ENCODE measurements at places on chromosomes 5 and 9.
A peak's percentile ranks its signal among the peaks of the same experiment; 100 is the strongest.

GRCh38 chr5:158821331-158821730 lies 278.4 kb downstream of the EBF1 start:
- DNase-seq: no peak

GRCh38 chr5:139147483-139148087 lies 50.6 kb downstream of the SIL1 start:
- DNase-seq: no peak

GRCh38 chr5:132277971-132278853 lies 16.0 kb upstream of the SLC22A4 start:
- no peak for DNase-seq

DNA sequence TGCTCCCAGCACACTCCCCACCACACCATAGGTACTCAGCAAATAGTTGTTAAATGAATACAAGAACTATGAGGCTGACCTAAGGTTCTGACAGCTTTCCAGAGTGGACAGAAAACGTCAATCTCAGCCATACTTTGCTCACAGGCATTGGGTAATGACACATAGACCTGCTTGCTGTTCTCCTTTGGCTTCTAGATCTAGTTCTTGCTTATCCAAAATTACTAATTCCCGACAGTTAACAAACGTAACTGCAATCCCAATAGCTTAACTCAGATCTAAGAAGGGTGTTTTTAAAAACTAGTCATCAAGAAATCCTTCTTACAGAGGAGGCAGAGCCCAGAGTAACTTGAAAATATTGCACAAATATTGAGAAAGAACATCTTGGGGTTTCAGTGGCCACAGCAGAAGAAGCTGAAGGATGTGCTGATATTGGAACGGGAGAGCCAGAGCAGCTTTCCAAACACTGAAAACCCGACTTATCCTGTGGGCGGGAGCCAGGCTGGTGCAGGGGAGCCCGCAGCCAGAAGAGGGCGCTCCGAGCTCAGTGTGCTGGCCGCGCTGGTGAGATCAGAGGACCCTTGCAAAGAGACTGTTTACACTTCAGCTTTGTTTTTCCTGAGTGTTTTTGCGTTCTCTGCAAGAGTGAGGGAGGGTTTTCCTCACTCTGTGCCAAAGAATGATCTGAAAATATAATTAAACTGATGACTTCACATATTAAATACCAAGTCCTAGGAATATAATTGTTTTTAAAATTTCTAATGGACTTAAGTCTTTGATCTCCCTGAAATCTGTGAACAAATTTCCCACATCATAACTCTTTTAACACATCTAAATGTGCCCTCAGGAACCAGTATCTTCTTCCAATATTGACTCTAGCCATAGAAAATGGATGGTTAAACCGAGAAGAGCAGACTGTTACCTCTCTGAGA lies 30.3 kb downstream of the FGF1 start:
- DNase-seq: peak; percentile 58

DNA sequence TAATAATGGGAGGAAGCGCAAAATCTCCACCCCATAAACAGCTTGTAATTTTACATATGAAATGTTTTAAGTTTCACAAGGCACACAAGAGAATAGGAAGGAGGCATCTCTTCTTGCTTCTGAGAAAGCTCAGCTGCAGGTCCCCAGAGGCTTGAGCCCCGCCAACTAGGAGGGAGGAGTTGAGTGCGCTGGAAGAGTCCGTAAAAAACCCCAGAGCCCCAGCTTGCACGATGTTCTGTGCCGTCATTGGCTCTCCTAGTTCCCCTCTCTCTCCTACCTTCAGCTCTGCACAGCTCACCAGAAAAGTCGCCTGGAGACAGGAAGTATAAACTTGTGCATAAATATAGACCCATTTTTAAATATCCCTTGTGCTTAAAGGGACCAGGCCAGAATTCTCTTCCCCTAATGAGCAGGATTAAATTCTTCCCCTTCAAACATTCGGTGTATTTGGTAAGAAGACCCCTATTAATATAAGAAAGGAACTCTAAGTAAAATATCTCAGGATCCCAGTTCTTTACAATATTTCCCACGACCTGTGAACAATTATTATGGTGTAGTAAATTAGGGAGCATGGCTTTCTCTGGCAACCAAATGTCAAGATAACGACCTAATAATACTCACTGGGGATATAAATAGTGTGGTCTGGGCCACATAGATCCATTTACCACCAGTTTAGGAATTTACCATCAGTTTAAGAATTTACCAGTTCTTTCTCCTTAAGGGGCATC lies 13.7 kb downstream of the GLRX start:
- DNase-seq: peak; percentile 54

- DNase-seq: no peak
These were observed 3.3 kb downstream of the MAT2B start for GRCh38 chr5:163508753-163509152.

- no peak for DNase-seq
These were observed 288.3 kb downstream of the MLLT3 start for GRCh38 chr9:20333991-20334390.

DNA sequence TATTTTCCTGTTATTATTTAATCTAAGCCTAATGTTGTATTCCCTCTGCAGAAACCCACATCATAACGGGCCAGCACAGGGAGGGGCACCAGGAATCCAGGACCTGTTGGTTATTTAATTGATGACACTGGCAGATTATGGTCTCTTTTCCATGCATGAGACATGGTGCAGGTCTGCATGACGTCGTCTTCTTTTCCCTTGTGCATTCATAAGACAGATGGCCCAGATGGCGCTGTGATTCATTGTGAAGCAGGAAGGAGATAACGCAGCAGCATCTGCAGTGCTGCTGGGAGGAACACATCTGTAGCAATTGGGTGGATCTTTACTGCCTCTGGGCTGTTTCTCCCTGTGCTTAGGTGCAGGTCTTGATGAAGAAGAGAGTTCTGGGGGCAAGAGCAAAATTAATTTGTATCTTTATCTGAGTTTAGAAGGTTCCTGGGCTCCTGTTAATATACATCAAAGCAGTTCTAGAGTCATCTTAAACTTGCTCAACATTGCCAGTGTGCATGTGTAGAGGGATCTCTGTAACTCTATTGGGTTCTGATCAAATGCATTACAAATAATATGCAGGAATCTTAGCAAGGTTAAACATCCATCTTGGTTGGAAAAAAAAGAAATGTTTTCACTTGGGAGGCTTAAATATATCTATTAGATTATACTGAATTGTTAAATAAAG lies 176.1 kb downstream of the PCSK1 start:
- no peak for DNase-seq

GRCh38 chr9:113299800-113300292 lies 3.3 kb downstream of the RNF183 start:
- DNase-seq: no peak

DNA sequence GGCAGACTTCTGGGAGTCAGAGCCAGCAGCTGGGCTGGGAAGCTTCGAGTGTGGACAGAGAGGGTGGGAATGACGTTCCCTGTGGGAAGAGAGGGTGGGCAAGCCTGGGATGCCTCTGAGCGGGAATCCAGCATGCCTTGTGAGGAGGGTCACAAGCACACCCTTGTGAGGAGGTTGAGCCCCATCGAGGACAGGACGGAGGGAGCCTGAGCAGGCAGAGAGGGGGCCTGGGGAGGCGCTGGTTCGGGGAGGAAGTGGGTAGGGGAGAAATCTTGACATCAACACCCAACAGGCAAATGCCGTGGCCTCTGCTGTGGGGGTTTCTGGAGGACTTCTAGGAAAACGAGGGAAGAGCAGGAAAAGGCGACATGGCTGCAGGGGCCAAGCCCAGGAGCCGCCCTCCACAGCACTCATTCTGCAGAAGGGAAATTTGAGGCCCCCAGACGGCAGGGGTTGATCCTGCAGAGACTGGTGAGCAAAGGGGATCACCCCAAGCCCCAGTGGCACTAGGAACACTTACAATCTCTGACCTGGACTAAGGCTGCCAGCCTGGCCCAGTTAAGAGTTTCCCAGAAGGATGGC lies 1.1 kb upstream of the IL13 start:
- no peak for DNase-seq

DNA sequence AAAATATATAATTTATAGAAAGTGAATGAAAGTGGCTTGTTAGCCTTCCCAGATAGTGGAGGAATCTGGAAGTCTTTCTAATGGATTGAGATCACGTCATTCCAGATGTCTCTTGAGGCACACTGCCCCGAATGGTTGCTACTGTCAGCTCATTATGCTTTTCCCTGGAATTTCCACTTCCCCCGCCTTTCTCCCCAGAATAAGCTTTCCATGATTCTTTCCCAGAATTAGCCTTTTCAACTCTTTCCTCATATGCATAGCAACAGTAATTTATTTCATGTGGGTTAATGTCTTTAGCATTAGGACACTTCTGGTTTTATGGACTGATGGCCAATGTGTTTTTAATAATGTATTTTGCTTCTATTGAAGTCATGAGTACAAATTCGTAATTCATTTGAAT lies 81.5 kb downstream of the PALM2AKAP2 start:
- DNase-seq: no peak

DNA sequence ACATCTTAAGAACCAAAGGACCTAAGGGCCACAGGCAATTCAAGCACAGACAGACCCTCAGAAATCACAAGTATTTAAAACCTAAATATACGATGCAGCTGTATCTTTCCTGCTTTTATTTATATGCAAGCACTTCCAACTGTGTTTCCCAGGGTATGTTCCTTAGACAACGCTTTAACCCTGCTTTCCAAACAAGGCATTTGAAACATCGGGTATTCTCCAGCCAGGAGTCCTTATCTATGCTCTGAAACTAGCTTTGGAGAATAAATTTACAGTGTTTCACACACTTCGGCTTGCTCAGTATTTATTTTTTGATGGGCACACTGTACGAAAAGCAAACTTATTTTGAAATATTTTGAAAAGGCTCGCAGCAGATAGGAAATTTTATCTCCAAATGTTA lies 13.5 kb downstream of the NR6A1 start:
- no peak for DNase-seq

DNA sequence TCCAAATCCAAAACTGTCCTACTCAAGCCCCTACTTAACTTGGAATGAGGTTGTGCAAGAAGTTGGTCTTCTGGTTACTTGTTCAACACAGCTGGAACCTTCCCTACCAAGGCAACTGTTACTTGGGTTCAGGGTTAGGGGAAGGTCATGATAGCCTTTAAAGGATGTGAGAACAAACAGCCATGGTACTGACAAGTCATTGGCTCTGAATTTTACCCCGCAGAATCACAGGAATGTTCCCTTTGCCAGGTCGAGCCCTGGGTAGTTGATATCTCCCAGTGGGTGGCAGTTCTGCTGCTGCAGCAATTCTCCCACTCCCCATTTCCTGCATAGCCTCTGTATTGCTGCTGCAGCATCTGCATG lies 396.1 kb upstream of the MPDZ start:
- no peak for DNase-seq

DNA sequence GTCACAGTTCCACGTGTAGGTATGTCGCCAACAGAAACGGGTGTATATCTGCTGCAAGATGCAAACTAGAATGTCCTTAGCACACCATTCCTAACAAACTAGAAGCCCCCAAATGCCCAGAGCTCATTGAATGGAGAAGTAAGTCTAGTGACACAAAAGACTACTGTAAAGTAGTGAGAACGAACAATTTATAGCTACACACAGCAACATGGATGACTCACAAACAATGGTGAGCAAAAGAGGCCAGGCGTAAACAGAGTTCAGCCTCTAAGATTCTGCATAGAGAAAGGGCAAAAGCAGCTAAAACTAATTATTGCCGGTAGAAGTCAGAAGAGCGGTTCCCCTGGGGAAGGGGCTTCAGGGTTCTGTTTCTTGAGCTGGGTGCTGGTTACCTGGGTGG lies 74.7 kb downstream of the AMBP start:
- DNase-seq: no peak

- DNase-seq: no peak
These were observed 27.6 kb upstream of the DUSP1 start for GRCh38 chr5:172798422-172799215.

DNA sequence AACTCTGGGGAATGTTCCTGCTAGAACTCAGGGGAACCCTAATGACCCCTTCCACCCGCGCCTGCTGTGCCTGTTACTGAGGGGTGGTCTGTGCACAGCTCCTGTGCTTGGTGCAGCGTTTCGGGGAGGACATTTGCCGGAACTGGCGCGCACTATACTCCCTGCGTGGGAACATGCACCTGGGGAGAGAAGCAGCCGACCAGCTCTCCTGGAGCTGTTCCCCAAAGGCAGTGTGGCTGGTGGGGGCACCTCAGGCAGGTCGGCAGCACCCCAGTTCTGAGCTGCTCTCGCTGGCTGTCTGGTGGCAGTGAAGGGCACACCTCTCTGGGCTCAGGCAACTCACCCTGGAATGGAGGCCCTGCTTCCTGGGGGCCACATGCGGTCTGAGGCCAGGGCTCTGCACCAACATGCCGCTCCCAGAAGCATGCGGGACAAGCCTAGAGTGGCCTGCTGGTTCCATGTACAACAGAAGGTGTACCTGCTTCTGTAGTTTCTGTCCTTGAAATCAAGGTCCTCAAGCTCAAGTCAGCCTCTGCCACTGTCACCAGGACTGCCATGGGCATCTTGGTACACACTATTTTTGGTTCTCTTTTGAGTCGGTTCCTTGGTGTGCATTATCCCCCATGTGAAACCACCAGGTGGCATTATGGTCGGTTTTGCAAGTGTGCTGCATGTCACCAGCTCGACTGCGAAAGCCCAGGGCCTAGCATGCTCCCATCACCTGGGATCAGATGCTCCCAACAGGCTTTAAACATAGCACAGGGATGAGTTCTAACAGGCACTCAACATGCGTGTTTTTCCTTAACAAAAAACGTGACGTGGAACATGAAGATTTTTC lies 7.8 kb upstream of the MRNIP start:
- peak; percentile 17 for DNase-seq

DNA sequence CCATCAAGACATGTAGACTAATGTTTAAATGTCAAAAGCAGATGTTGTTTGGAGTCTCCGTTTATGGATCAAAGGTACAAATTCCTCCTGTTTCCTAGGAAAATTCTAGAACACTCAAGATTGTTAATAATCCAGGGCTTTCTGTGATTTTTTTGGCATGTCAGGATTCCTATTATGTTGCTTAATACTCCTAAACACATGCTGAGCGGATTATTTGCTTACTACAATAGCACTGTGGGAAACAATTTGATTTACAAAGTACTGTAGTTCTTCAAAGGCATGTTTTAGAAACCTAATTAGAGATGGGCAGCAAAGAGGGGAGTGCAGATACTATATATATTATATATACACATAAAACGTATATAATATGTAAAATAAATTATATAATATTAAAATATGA lies 19.0 kb upstream of the SCAMP1 start:
- DNase-seq: no peak

DNA sequence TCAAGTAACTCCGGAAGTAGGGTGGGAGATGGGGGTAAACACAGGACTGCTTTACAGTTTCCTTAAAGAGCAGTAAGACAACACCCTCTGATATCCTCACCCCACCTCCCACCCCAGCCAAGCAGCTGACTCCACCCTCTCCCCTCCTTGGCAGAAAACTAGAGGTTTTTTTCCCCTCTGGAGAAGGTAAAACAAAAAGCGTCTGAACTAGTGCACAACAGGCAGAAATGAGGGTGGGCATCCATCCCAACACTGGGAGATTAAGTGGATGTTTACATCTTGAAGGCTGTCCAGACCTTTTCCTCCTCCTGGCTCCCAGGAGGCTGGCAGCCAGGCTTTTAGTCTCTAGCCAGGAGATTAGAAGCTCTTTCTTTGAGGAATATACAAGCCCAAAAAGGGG lies 13.9 kb upstream of the CTNNAL1 start:
- DNase-seq: no peak

- no peak for DNase-seq
These were observed 505.1 kb upstream of the KLF4 start for GRCh38 chr9:107994648-107995047.

- no peak for DNase-seq
These were observed 58.0 kb downstream of the SPTLC1 start for GRCh38 chr9:92057226-92057625.

- no peak for DNase-seq
These were observed 75.4 kb downstream of the CFAP77 start for GRCh38 chr9:132485393-132485792.
